Lung microvascular endothelial cell (primary cell): ENCODE measurements at places on chromosomes 12 and 14. TPM values are rescaled to one million over a fixed set of nuclear protein-coding genes. Genes with fewer than 3 reads are reported as not detected.

DNA sequence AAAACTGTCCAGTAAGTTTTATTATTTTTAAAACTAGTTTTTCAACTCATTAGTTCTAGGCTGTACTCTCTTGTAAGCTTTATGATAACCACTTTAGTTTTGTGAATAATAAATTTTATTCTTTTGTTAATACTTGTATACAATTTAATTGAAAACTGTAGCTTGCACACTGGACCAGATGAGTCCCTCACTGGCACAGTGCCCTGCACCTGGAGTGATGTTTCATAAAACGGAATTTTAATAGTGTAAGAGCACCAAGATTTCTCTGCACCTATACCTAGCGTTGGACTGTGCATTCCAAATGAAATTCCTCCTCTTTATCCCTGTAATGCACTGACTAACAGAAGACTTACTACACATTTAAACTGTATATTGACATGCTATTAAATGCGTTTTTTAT, 80.8 kb downstream of the PRIMA1 start:
- DNase-seq, result no peak

The FGF23 gene
- total RNA-seq, result not detected in 2 replicates

The SSPN gene
- total RNA-seq, result 0.22 and 0.40 TPM in 2 replicates

- DNase-seq, result no peak
Measured at GRCh38 chr12:123744836-123745235, 17.3 kb upstream of the DNAH10 start.

DNA sequence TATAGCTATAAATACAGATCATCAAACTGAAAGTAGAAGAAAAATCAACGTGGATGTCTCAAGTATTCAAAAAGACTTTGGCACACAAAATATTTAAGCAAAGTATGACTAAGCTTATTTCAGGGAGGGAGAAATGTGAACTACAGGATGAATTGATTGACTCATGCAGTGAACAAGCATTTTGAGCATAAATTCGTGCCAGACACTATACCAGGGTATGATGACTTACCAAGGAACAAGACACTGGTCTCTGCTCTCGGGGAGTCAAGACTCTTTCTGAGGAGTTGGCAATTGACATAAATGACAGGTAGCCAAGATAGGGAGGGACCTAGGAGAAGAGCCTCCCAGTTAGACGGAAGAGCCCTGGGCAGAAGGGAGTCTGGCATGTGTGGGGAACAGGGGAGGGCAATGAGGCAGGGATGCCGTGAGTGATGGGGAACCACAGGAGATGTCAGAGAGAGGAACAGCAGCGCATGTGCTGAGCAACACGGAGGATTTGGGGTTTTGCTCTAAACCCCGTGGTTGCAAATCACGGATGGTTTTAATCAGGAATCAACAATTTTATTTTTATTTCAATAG, 115.2 kb downstream of the TMEM132D start:
- DNase-seq, result no peak

DNA sequence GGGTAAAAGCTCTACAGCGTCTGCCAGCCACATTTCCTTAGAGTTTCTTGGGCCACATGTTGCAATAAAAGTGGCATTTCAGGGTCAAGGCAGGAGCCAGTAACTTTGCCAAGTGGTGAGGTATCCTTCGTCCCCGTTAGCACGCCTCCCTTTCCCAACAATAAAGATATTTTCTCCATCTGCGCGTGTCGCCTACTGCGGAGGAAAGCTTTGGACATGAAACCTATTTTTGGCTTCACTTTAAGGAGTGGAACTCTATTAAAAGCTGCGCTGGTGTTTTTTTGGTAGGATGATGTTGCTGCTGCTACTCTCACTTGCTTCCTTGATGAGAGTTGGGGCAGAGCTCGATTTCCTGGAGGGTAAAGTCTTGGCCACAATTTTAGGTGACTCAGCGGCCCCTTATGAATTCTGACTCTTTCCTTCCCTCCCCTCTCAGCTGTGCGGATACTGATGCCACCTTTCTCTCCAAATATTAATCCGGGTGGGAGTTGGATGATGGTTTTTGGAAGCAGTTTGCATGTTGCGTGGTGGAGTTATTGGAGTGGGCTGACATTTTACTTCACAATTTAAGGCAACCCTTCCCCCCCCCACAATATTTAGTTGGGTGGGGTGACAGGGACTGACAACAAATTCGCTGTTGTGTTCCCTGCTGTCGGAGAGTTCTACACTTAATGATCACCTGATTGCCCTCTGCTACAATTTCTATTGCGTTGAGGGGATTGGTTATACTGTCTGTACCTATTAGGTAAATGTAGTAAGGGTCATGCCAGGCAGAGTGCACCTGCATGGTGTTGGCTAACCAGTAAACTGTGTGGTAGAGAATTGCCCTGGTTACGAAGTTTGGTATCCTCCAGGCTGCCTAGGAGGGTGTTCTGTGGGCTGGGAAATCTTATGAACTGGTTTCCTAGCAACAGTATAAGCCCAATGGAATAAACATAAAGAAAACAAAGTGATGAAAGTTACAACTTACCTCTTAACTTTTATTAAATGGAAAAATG, 1.1 kb downstream of the CCDC91 start:
- DNase-seq, result peak; percentile 61

GRCh38 chr12:45477526-45477925, 252.0 kb upstream of the ARID2 start:
- no peak for DNase-seq

- DNase-seq, result no peak
Measured at GRCh38 chr12:58887068-58887467, 33.2 kb downstream of the LRIG3 start.

- DNase-seq, result no peak
Measured at GRCh38 chr14:58912799-58913432, 275.2 kb downstream of the DACT1 start.

GRCh38 chr12:8823565-8824300, 1.3 kb downstream of the A2ML1 start:
- peak; percentile 65 for DNase-seq

GRCh38 chr12:122836027-122836921, 1.0 kb downstream of the HIP1R start:
- DNase-seq, result peak; percentile 63

The MGST1 gene
- total RNA-seq, result 10.5 and 12.9 TPM in 2 replicates

GRCh38 chr12:107356266-107356936, 263.1 kb upstream of the CRY1 start:
- DNase-seq, result no peak

DNA sequence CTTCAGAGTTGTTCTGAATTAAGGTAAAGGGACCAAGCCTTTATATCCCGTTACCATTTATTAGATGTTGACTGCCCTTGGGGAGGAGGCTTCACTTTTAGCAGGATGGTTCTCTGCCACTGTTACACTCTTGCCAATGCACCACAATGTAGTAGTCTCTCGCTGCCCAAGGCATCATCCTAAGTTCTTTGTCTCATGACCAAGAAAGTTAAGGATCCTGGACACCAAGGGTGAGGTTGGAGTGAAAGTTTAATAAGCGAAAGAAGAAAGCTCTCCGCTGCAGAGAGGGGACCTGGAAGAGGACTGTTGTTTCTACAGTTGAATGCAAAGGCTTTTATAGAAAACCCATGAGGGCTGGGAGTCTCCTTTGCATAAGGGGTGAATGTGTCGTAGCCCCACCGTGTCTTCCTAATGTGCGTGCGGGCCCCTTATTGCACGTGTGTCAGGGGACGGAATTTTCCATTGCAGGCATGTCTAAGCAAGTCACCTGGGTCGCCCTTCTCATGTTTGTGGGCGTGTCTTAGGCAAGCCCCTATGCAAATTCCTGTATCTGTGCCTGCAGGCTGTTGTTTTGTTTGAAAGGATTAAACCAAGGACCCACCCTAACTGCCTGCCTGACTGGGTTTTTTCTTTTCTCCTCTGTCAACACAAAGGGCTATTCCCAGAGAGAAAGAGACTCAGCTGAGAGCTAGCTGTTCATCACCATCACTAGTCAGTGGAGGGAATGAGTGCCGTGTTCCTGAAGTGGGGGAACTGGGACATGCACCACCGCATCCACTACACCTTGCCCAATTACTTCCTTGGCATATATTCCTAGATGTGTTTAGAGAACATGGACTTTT, 17.6 kb upstream of the RNASE1 start:
- DNase-seq, result no peak

The OTUB2 gene
- 0.40 and 0.44 TPM in 2 replicates for total RNA-seq

GRCh38 chr12:56010111-56010570, 10.7 kb upstream of the IKZF4 start:
- no peak for DNase-seq

The FLRT2 gene
- 86.5 and 139 TPM in 2 replicates for total RNA-seq

DNA sequence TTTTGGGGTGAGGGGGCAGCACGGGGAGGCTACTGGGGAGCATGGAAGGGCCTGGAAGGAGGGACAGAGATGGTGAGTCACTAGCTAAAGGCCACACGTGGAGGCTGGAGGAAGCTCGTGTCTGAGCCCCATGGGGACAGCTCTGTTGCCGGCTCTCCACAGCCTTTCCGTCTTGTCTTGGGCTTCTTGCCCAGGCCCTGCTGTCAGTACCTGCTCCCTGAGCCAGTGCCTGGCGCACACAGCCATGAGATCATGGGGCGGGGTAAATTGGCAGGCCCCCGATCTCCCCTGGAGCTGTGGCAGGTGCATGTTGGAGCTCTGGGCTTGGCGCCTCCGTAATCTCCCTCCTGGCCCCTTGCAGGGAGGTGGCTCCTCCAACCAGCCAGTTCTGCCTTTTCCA, 16.1 kb upstream of the KRT80 start:
- DNase-seq, result no peak

DNA sequence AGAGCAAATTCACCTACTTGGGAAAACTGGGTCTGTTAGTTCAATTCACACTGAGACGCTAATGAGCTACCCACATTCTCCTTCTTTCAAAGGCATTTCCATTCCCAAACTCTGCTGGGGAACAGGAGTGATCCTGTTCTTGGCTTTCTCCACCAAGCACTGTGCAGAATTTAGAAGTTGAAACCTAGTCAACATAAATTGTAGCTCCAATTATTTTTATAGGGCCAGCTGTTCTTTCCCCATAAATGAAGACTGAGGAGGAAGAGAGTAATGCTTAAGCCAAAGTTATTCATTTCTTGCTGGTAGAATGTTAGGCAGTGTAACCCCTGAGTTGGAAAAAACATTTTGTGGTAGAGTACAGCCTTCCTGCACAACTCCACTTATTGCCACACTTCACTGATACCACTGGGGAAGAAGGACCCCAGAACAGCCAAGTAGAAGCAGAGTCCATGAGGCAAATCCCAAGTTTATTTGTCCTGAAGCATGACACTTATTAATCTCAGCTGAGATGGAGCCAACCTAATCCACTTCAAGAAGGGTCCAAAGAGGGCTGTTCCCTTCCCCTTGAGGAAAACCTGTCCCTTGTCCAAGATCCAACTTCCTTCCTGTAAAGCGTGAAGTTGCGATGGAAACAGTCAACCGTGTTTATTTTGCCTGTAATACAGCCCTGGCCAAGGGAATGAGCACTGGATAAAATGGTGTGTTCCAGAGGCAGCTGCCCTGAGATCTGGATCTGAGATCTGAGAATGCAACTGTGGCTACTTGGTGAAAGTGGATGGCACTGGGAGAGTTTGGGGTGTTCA, 151.8 kb downstream of the TBX5 start:
- DNase-seq, result no peak

- DNase-seq, result no peak
Measured at GRCh38 chr12:75447691-75448393, 32.7 kb upstream of the GLIPR1 start.

The LRP1 gene
- total RNA-seq, result 0.60 and 1.3 TPM in 2 replicates

DNA sequence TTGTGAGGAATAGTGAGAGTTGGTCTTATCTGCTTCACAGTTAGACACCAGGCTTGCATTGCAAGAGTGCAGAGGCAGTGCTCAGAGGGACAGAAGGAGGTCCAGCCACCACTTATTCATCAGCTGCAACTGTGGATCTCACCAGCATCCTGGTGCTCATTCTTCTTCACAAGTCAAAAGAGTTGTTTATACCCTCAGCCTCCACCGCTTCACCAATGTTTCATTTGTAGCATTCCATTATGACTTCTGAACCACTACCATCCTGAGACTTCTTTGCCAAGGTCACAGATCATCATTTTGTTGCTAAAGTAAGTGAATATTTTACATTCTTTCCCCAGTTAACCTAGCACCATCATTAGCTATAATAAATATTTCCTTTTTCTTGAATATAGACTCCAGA, 230.5 kb upstream of the KITLG start:
- DNase-seq, result no peak

The ART4 gene
- 62.5 and 121 TPM in 2 replicates for total RNA-seq

DNA sequence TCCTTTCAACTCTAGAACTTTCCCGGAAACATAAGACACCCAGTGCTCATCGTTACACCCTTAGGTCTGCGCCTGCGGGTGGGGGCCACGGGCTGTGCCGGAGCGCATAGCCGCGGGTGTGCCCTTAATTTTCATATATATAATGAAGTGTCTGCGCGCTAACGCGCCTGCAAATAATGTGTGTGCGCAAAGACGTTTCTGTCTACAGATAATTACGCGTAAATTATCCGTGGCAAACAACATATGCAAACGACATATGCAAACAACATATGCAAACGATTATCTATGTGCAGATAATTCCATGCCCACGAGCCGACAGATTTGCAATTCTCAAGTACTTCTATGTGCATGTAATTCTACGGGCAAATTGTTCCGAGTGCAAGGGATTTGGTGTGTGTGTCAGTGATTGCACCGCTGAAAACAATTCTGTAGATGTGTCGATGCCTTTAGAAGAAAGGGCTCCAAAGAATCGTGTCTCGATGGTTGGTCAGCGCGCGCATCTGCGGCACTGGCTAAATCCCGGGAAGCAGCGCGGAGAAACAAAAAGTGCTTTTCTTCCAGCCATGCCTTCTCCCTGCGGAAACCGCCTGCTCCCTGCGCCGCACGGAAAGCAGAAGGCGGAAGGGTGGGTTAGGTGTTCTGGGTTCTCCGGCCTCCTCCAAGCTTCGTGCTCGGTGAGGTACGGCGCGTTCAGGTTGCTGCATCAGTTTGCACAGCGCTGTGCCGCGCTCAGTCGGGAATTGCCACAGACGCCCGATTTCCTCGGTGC, 34.5 kb upstream of the TBX5 start:
- DNase-seq, result no peak

DNA sequence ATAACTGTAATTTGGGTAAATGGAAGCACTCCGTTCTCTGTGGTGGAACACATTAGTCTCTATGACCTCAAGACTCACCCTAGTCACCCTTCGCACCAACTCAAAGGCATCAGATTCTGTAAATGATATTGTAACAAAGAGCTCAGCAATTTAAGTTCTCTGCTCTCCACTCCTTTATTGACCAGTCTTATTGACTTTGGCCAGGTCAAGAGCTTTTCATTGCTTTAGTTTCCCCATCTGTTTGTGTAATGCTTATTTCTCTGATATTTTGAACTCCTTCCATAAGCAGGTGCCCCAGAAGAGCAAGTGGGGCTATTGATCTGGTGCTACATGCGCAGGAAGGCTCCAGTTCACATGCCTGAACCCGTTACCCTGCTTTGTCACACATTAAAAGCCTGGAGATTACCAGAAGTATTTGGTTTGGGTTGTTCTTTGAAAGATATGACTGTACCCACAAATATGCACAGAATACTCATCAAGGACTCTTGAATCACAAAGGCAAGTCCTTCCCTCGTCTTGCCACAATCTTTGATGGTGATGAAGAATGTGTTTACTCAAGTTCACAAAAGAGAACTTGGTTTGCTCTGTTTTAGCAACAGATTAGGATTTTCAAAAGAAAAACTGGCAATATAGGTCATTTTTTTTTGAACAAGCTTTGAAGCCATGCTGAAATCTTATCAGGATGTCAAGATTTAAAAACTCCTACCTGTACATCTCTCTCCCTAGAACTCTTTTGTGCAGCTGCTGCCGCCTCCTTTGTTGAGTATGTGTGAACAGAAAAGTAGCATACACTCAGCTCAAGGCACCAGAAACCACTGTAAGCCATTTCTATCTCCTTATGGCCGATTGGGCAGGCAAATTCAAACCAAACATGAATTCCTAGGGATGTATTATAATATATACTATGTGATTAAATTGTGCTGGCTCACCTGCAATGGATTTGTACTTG, 193.9 kb downstream of the BCAT1 start:
- no peak for DNase-seq

The CEBPE gene
- not detected in 2 replicates for total RNA-seq

- no peak for DNase-seq
Measured at GRCh38 chr12:15155271-15155670, 65.9 kb downstream of the RERG start.

The KCNH3 gene
- under 0.01 TPM in 1 of 2 replicates, not detected in the other for total RNA-seq
